Dermis microvascular lymphatic vessel endothelial cell (primary cell): ENCODE measurements at places on chromosomes 3 and 15. TPM values are rescaled to one million over a fixed set of nuclear protein-coding genes. Genes with fewer than 3 reads are reported as not detected.
A peak's percentile ranks its signal among the peaks of the same experiment; 100 is the strongest.

GRCh38 chr15:31338318-31338878 is 11.8 kb downstream of the KLF13 start:
- no peak for DNase-seq

DNA sequence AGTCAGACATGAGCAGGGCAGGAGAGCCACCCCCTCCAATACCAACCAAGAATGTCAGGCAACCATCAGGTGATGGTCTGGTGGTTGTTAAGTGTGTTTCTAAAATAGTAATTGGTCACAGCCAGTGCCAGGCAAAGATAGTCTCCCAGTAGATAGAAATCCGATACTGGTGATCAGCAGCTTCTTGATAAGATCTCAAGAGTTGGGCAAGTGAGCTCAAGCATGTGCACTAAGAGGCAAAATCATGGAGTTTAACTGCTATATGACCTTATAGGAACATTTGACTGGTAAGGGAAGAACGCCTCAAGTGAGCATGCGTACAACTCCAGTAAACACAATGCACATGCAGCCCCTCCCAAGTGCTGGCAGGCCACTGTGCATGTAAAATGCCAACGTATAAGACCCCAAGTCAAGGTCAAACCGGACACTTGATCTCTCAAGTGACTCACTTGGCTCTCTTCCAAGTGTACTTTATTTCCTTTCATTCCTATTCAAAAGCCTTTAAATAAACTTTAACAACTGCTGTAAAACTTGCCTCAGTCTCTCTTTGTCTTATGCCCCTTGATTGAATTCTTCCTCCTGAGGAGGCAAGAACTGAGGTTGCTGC is 36.0 kb upstream of the CBLB start:
- no peak for DNase-seq

SLC24A5 gene
- total RNA-seq, result not detected in 2 replicates

DNA sequence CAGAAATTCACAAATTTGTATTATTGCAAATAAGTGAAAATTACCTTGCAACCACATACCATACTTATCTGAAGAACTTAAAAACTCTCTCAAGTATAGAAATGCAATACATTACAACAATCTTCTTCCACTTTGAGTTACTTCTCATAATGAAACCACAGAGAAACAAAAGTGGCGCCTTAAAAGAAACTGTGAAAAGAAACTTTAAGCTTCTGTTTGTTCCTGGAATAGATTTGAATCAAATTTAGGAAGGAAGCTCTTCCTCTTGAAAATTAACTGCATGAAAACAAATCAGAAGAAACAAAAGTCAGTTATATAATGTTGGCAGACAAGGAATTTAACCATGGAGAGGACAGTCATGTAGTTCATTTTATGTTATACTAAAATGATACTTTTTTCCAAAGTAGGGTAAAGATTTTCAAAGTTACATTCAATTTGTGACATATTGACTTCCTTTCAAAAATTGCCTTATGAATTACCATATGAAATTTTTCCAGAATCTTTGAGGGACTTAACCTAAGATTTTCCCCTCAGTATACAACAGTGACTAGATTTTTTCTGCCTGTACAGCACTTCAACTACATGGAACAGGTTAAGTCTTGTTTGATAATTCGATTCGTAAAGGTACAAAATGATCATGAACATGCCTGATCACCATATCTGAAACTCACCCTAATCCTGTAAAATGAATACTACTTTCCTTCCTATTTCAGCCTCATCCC is 57.6 kb upstream of the TNFSF10 start:
- DNase-seq, result no peak

DNA sequence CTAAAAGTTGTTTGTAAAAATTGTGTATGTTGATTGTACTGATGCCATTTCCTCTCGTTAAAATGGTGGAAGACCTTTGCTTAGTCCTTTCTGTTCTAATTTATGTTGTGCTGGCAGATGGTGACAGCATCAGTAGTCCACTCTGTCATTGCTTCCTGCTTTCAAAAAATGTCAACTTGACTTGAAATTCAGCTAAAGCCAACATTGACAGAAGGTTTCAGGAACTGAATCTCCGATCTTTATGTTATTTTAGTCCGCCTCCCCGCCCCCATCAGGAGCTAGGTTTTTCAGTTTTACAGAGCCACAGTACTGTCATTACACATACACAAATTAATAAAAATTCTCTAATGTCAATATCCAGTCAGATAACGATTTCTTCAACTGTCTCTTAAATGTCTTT is 1.5 kb downstream of the CEP63 start:
- peak; percentile 27 for DNase-seq

DNA sequence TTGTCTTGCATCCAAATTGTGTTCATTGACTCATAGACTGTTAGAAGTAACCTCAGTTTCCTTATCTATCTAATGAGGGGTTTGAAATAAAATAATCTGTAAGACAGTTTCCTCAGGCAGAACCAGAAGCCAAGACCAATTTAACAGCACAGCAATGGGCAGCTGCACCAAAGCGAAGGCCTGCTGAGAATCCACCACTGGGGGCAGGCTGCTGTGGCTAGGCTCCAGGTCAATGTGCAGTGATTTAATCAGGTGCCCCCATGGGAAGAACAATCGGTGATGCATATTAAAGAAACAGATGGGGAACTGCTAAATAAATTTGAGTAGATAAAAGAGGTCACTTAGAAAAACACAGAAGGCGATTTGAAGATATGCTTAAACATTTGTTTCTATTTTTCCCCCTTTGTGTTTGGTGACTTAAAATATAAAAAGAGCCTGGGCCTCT is 28.0 kb upstream of the TMOD3 start:
- peak; percentile 50 for DNase-seq

LRRC3B gene
- total RNA-seq, result not detected in 2 replicates

SST gene
- not detected in 2 replicates for total RNA-seq

- DNase-seq, result no peak
These were observed 33.0 kb downstream of the SYNM start for GRCh38 chr15:99137877-99138276.

- DNase-seq, result no peak
These were observed 232.0 kb upstream of the HES1 start for GRCh38 chr3:193903966-193904365.

DNA sequence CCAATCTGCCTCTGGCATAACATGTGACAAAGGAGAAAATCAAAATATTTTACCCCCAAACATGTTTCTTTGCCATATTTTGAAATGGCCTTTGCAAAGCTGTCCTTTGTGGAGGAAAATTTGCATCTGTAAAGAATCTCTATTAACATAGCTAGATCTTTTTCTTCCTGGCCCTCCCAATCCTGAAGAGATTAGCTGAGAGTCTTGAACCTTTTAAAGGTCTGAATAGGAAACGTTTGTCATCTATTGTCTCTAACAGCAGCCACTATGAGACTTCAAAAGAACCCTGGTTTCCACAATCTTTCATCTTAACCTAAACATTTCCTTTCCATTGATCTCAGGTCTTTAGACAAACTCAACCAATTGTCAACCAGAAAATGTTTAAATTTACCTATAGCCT is 520.9 kb upstream of the TGFBR2 start:
- no peak for DNase-seq

SNX1 gene
- total RNA-seq, result 33.4 and 47.5 TPM in 2 replicates

GRCh38 chr3:39990532-39990931 is 181.1 kb downstream of the MYRIP start:
- peak; percentile 75 for DNase-seq

DNA sequence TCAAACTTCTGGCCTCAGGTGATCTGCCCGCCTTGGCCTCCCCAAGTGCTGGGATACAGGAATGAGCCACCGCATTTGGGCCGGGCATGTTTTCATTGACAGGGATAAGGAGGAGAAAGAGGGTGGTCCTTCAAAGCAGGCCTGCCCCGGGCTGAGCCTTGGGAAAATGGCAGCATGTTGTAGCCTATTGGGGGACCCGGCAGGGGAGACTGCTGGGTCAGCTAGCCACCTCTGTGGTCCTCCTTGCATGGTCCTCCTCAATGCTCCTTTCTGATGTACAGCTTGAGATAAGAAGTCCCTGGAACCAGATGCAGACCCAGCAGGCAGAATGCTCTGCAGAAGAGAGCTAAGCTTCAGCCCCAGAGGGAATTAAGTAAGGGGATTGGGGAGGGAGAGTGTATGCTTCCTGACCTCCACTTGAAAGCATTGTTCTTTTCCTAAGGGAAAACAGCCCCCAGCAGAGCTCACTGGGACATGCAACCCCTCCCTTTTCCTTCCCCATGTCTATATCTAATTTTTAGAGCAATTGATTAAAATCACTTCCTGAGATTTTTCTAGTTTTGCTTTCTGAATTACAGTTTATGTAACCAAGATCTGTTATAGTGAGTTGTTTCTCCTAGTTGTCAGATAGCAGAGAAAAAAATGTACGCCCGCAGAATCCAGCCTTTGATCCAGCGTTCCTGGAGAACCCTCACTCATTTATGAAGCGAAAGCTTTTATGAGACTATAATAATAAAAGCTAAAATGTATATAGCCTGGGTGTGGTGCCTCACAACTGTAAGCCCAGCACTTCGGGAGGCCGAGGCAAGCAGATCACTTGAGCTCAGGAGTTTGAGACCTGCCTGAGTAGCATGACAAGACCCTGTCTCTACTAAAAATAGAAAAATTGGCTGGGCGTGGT is 48.7 kb upstream of the VILL start:
- no peak for DNase-seq

DNA sequence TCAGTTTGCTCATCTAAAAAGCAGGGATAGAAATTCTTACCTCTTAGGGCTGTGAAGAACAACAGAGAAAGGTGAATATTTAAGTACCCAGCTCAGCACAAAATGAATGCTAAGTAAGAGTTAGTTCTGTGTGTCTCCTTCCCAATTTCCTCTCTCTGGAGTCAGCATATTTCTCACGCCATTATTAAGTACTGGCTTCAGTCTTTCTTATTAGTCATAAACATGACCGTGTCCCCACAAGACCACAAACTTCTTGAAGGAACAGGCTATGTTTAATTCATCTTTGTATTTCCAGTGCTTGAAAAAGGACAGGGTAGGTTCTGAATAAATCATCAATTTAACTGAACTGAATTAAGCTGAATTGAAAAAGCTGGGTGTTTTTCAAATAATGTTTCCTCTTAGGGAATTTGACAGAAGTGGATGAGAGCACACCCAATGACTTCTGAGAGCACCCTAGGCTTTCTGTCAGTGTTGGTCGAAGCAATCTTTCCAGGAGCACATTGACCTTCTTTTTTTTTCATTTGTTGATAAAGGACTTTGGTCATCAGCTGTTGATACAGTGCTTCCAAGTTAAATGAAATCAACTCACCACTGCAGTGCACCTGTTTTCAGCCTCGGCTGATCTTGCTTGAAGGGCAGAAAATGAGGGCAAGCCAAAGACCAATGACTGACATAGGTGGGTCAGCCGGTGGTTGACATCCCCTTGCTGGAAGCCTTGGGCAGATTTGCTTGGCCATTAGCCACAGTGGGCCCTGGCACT is 324.6 kb downstream of the MFSD1 start:
- DNase-seq, result no peak

DNA sequence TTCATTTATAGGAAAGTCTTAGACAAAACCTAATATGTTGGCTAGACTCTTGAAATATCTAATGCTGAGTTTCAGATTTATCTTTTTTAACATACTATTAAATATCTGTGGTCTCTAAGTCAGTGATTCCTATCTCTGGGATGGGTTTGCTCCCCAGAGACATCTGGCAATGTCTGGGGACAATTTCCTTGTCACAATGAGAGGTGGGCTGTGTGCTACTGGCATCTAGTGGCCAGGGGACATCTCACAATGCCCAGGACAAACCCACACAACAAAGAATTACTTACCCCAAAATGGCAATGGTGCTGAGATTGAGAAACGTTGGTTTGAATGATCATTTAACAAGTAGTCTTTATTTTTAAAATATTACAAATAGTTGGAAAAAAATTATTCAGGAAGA is 602.1 kb downstream of the MAGI1 start:
- DNase-seq, result peak; percentile 19

DNA sequence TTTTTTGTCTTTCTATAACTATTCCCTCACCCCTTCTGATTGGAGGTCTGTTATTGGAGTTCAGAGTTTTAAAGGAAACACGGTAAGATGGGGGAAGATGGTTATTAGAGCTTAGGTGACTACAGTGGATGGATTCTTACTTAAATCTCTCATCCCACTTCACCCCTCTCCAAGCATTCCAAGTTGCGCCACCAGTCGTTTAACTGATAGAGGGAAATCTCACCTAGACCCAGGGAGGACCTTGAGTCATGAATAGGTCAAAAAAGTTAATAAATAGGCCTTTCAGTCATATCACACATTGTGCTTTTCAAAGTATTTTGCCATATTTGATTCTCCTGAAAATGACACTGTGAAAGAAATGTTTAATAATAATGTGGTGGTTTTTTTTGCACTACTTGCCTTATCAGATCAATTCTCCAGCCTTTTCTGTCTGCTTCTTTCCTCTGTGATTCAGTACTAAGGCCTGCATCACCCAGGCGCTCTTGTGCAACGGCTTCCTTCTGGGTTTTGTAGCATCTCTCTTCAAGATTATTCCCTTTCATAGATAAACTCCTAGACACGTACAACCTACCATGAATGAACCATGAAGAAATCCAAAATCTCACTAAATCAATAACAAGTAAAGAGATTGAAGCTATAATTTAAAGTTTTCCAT is 100.4 kb upstream of the TGFBR2 start:
- no peak for DNase-seq
